ENCODE measurements at places on chromosomes 1 and 21.

DNA sequence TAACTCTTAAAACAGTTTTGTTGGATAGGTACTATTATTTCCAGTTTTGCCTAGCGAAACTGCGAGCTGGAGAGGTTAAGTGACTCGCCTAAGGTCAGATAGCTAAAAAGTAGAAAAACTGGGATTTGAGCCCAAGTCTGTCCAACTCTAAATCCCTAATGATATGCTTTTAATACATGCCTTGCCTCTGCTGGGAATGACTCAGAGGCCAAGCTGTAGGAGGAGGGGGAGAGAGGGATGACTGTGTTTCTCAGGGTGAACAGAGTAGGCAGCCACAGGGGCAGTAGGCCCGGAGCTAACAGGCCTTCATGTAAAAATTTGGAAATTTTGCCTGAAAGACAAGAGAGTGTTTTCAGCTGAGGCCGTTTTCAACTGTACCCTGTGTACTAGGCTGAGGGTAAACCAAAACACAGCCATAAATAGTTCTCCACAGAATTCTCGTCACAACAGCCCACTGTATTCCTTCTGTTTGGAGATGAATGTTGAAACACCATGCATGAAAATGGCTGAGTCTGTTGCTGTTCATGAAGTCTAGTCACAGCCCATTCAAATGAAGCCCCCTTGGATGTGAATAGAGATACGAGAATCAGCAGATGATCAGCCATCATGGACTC, 107.5 kb upstream of the HOOK1 start:
- no peak for DNase-seq

GRCh38 chr21:43865540-43866259, 677 bp downstream of the AGPAT3 start:
- no peak for DNase-seq

- no peak for DNase-seq
These were observed 254.3 kb downstream of the PTPRC start for GRCh38 chr1:198893141-198893540.

- no peak for DNase-seq
These were observed 34.1 kb downstream of the EXTL2 start for GRCh38 chr1:100860397-100860991.

- DNase-seq = no peak
These were observed 3.5 kb downstream of the GCLM start for GRCh38 chr1:93905734-93906133.

GRCh38 chr1:48233666-48234485, 11.4 kb downstream of the SLC5A9 start:
- DNase-seq = no peak

DNA sequence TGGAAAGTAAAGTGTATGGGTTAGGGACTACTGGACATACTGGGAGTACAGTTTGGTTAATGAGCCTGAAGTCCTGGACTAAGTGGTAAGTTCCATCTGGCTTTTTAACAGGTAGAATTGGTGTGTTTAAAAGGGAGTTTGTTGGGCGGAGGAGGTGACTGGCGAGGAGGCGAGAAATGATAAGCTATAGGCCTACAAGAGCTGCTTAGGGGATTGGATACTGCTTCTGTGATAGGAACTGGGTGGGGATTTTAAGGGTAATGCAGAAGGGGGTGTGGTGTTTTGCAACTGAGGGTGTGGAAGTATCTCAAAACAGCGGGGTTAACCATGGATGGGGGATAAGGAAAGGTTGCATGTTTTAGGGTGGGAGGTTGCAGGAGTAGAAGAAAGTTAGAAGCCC, 3.5 kb downstream of the ERVH48-1 start:
- DNase-seq = no peak

DNA sequence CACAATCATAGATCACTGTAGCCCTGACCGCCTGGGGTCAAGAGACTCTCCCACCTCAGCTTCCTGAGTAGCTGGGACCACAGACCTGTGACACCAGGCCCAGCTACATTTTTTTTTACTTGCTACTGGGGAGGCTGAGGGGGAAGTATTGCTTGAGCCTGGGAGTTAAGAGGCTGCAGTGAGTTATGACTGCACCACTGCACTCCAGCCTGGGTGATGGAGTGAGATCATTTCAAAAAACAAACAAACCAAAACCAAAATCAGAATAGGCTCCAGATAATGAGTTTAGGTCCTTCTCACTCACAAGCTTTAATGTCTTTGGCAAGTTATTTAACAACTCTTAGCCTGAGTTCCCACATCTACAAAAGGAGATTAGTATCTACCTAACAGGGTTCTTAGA, 22.8 kb downstream of the WDR26 start:
- DNase-seq = no peak

DNA sequence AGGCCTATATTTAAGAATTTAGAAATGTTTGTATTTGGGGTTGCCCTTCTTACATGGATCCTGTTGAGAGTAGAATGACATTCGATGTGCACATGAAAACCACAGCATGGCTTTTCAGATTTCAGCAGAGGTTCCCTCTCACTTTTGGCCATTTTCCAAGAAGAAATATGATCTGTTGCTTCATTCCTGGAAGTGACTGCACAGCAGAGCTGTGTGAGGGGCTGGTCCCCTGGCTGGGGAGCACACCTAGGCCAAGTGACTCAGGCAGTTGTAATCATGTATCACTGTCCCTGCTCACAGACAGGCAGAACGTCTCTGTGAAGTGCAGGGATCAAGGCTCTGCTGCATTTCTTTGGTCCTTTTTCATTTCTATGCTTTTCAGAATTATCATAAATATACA, 32.3 kb downstream of the AGT start:
- DNase-seq = peak; percentile 40

GRCh38 chr1:63272811-63273210, 49.6 kb upstream of the FOXD3 start:
- no peak for DNase-seq

- DNase-seq = no peak
These were observed 56.0 kb downstream of the ZMYM4 start for GRCh38 chr1:35324486-35324885.

DNA sequence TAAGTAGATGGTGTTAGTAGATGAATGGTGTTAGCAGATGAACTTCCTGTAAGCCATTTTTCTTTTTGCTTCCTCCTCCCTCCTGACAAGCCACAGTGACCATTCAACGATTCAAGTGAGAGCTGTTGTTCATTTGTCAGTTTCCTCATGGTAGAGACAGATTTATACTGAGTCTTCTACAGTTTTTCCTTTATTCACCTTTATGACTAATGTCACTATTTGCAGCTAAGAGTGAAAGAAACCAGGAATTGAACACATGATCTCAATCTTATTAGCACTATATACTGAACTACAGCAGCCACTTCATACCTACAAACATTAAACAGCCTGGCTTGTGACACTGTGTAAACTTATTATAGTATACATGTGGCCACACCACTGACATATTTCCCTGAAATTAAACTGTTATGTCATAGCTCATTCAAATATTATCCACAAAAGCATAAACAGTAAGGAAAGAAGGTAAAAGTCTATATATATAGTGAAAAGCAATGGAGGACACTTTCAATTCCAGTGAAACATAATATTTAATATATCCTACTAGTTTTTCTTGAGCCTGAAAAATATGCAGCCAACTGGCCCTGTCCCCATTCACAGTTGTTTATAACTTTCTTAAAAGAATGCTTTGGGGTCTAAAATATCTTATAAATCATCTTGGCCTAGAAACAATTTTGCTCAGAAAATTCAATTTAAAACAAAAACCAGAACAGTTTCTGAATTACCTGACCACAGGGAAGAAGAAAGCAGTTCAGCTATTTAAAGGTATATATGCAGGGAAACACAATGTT, 566.9 kb upstream of the ZRANB2 start:
- DNase-seq = no peak

DNA sequence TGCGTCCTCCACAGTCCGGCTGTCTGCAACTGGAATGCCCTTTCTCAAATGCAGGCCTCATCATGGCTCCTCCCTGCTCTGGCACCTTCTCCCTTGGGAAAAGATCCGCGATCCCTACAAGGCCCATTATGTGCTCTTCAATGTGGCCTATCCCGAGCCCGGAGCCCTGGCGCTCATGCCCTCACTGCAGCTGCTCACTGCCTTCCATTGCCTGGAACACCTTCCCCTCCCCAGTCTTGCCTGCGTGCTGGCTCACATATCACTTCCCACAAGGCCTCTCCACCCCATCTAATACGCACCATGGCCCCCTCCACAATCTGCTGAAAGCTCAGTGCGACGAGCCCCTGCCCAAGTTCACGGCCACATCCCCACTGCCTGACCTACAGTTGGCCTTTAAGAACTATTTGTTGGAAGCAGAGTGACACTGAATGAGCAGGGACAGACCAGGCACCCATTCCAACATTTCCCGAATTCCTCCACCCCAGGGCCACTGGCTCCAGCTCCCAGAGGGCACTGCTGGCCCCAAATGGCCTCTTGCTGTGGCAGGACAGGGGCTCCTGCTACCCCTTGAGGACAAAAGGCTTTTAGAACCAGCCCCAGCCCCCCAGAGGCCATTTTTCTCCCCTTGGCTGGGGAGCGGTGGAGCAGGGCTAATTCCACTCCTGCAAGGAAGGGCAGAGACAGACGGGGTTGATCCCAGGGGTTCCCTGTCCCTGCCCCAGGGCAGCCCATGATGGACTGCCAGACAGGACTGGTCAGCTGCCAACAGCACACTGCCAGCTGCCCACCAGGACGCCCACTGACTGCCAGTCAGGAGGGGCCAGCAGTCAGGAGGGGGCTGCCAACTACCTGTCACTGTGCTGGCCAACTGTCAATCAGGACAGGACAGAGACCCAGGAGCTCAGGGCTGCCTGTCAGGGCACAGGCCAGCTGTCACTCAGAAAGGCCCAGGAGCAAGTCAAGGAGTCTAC, 64.8 kb downstream of the DHRS3 start:
- DNase-seq = no peak

GRCh38 chr21:21713651-21714180, 715.5 kb downstream of the NCAM2 start:
- DNase-seq = no peak

- DNase-seq = no peak
These were observed 11.9 kb downstream of the SLC1A7 start for GRCh38 chr1:53130598-53130877.

DNA sequence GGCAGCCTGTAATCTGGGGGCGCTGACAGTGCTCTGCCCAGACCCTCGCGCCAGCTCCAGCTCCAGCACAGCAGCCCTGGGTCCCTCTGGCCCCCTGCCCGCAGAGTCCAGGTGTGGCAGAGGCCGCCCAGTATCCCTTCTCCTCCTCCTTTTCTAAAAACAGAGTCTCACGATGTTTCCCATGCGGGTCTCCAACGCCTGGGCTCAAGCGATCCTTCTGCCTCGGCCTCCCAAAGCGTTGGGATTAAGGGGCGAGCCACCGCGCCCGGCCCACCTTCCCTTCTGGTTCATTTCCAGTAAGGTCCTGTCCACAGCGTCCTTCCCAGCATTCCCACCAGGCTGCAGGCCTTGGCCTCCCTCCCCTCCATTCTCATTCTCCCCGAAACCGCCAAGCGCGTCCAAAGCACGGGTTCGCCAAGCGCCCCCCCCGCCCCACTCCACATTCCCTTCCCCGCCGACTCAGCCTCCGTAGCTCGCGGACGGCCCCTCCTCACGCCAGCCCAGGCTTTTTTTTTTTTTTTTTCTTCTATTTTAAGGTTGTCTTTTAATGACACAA, 2.0 kb upstream of the PCBP3 start:
- no peak for DNase-seq

GRCh38 chr1:27233667-27234048, 774 bp upstream of the WDTC1 start:
- DNase-seq = no peak

GRCh38 chr21:31374395-31374794, 30.3 kb upstream of the TIAM1 start:
- DNase-seq = no peak

DNA sequence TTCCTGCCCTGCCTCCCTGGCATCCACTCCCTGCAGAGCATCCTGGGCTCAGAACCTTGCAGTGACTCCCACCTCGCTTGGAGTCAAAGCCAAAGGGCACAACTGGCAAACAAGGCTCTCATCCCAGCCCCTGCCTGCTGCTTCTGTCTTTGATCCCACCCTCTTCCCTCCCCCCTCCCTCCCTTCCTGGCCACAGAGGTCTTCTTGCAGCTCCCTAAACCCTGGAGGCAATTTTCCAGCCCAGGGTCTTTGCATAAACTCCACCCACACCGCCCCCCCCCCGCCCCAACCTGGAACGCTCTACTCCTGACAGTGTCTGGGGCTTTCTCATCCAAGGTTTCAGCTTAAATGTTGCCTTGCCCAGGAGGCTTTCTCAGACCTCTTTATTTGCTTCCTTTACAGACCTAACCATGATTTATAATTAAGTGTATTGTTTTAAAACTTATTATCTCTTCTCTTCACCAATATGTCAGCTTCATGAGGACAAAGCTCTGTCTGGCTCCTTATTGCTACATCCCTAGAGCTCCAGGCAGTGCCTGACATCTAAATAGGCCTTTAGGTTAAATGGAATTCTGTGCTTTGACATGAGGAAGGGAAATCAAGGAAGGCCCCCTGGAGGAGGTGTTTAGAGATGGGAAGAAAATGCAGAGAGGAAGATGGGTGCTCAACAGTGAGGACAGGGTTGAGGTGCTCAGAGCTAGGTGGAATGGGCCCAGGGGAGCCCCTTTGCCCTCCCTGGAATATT, 37.7 kb upstream of the PADI1 start:
- no peak for DNase-seq

- DNase-seq = peak; percentile 35
These were observed 1.3 kb downstream of the ZBTB7B start for GRCh38 chr1:155003766-155004351.

DNA sequence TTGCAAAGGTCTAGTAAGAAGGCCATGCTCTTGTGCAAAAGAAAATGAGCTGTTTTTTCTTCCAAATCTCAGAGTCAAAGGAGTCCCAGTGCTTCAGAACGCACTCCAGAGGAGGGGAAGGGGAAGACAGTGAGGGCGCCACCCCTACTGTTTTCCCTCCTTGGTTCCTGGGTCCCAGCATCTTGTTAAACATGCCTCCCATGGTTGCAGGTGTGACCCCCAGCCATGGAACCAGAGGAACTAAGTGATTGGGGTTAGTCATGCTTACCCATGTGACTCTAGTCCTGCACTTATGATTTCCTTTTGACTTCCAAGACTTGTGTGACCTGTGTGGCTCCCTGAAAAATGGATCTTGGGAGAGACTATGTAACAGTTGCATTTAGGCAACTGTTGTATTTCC, 6.1 kb upstream of the AKR7A3 start:
- no peak for DNase-seq

- no peak for DNase-seq
These were observed 1.5 kb downstream of the MED8 start for GRCh38 chr1:43387976-43388599.

DNA sequence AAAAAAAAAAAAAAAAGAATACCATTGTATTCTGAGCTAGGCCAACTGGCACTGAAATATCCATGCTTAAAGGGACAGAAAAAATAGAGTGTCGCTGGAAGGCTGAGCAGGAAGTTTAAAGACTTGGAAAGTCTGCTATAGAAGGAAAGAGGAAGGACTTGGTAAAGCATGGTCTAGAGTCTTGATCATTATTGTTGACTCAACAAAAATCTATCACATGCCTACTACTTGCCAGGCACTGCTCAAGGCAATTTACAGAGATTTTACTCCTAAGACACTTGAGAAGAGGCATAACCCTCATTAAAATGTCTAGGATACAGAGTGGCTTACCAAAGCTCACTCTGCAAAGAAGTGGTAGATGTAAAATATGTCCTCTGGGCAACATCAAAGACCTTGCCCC, 324.0 kb upstream of the DAB1 start:
- no peak for DNase-seq

All from LoVo (cell line).